ENCODE measurements at places on chromosomes 4 and X.

DNA sequence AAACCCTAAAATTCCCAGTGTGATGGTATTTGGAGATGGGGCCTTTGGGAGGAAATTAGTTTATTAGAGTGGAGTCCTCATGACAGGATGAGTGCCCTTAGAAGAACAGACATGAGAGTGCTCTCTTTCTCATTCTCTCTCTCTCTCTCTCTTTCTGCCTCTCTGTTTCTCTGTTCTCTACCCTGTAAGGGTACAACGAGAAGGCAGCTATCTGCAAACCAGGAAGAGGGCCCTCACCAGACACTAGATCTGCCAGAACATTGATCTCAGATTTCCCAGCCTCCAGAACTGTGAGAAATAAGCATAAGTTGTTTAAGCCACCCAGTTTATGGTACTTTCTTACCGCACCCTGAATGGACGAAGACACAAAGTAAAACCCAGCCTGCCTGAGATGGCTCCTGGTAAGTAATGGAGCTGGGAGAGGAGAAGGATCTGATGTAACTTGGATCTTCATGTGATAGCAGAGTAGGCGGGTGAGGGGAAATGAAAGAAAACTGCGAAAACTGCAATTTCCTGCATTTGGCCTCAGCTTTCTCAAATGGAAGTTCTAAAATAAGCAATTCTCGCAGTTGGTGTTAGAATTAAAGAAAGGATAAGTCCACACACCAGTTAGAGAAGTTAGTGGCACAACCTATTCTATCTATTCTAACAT, 8.7 kb upstream of the CDS1 start:
- DNase-seq: no peak

- DNase-seq: no peak
These were observed 100.2 kb upstream of the MED14 start for GRCh38 chrX:40835526-40835925.

DNA sequence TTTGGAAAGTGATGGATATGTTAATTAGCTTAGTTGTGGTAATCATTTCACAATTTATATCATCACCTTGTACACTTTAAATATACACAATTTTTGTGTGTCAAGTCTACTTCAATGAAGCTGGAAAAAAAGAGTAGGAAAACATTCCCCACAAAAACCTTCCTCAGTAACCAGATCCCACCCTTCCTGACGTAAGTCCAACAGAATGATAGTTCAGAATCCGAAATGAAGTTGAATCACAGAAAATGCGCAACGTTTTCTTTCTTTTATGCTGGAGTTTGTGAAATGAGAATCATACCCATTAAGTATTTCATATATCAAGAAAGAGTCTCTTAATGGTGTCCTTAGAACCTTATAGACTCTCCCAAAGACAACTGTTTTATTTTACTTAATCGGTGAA, 292.9 kb downstream of the USP46 start:
- DNase-seq: no peak

- DNase-seq: no peak
These were observed 10.6 kb downstream of the ADAM29 start for GRCh38 chr4:174928575-174929253.

- no peak for DNase-seq
These were observed 841.6 kb upstream of the FRG1 start for GRCh38 chr4:189098932-189099696.

GRCh38 chrX:40168480-40169011, 70.8 kb upstream of the BCOR start:
- DNase-seq: no peak

GRCh38 chr4:44988011-44988410, 261.7 kb upstream of the GNPDA2 start:
- no peak for DNase-seq

DNA sequence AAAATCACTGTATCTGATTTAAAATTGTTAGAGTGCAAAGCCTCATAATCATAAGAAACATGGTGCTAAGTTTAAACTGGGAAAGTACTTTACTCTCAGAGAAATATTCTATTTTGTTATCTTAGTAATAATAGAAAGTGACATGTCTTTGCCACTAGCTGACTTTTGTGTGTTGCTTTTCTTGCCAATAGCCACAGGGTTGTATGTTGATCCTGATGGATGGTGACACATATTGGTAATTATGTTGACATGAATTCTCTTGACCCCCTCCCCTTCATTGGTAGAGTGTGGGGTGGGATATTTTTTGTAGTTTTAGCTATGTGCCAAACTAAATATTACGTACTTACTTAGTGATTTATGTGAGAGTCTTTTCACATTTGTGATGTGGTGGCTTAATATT, 103.1 kb upstream of the MAP9 start:
- DNase-seq: no peak

DNA sequence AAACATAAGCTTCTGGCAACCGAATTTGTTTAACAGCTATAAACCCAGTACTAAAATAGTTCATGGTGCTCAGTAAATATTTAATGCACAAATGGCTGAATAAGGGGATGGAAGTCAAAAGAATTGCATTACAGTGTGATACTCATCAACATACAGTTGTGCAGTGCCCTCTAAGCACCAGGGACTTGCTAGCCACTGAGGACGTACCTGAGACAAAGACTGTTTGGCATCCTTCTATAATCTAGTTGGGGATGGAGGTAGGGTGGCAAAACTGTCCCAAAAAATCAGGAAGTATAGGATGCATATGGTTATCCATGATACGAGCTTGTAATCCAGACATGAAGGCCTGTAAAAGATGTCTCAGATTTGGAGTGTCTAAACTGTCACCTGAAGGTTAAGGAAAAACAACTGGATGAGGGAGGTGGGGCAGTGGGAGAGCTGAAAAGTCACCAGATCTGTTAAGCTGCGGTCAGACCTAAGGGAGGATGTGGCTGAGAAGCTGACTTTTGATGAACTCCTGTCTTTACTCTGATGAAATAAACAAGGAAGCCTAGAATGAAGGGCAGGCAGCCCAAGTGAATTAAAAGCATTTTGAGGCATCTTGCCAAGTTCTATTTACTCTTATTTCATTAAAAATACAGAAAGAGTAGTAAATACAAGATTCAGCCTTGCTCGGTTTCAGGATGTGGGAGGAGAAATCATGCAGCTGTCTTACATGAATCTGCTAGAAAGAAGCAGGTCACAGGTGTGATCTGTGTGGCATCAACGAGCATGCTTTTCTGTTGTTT, 12.0 kb upstream of the CD38 start:
- DNase-seq: no peak

GRCh38 chrX:77505227-77505626, 58.0 kb downstream of the FGF16 start:
- DNase-seq: no peak

GRCh38 chr4:48175328-48175727, 41.3 kb upstream of the TXK start:
- DNase-seq: no peak

GRCh38 chr4:45554423-45554822, 569.4 kb downstream of the GABRG1 start:
- DNase-seq: no peak

DNA sequence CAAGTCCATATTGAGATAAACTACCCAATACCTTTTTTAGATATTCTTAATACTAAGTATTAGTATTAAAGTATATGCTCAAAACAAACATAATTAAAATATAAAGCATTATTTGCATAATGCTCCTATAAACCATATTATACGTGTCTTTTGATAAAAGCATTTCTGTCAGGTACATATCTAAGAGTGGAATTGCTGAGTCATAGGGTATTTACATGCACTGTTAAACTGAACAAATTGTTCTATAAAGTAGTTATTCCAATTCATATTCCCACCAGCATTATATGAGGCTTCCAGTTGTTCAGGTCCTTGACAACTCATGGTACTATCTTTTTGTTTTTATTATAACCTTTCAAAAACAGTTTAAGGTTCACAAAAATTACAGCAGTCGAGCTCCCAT, 114.2 kb downstream of the FGF16 start:
- DNase-seq: no peak

GRCh38 chrX:39814391-39814790, 283.4 kb downstream of the BCOR start:
- DNase-seq: no peak

DNA sequence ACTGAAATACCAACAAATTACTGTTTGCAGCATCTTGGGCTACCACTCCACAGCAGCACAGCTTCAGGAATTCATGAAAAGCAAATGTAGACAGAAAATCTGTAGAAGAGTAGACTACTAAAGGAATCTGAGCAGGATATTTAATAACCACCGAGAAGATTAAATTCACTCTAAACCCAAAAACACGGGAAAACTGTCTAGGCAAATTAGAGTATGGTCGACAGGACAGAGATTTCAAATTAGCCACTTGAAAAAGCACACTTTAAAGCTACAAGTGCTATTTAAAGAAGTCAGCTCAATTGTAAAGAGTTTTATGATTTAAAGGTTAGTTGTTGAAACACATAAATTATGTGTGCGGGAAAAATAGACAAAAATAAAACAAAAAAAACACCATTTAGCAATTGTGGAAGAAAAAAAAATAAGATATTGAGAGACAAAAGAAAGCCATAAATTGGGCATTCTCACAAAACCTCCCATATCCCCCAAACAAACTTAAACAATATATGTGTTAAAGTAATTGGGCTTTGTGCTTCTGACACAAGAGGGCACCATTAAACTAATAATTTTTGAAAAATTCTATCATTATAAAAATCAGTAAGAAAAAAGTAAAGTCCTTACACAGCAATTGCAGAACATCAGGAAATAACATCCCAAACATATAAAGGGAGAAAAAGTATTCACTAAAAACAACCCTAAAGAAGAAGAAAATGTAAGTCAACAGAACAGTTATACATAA, 880.8 kb downstream of the TECRL start:
- DNase-seq: no peak

- DNase-seq: no peak
These were observed 61.3 kb downstream of the AR start for GRCh38 chrX:67604979-67605703.

GRCh38 chr4:166594326-166594946, 639.9 kb downstream of the SPOCK3 start:
- DNase-seq: no peak

DNA sequence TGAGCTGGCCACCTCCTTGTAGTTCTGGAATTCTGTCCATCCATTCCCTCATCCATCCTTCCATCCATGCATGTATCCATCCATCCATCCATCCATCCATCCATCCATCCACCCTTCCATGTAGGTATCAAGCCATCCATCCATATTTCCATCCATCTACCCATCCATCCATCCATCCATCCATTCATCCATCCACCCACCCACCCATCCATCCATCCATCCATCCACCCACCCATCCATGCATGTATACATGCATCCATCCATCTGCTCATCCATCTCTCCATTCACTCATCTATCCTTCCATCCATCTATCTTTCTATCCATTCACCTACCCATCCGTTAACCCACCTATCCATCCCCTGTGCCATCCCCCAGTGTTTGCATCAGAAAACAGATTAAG, 153.6 kb upstream of the STX18 start:
- no peak for DNase-seq

GRCh38 chr4:83110970-83111750, 3.4 kb downstream of the PLAC8 start:
- no peak for DNase-seq

- DNase-seq: no peak
These were observed 61.3 kb downstream of the ZNF81 start for GRCh38 chrX:47898024-47898423.

GRCh38 chr4:125849869-125850268, 535.1 kb downstream of the FAT4 start:
- DNase-seq: no peak

DNA sequence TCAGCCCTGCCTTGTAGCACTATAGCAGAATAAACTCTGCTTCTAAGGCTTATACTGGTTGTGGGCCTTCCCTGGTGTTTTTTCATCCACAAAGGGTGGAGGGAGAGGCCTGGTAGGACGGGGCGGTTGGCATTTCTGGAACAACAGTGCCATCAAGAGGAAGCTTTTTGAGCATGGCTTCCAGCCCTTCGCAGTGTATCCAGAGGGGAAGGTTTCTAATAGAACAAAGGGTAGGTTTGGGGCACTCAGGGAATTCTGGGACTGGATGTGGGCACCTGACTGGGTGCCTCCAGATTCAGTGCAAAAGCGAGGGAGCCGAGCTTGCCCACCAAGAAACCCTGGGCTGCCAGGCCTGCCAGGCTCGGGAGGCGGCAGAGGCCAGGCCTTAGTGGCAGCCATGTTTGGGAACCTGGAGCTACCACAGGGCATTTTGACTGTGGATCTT, 229.6 kb upstream of the AGTR2 start:
- no peak for DNase-seq

DNA sequence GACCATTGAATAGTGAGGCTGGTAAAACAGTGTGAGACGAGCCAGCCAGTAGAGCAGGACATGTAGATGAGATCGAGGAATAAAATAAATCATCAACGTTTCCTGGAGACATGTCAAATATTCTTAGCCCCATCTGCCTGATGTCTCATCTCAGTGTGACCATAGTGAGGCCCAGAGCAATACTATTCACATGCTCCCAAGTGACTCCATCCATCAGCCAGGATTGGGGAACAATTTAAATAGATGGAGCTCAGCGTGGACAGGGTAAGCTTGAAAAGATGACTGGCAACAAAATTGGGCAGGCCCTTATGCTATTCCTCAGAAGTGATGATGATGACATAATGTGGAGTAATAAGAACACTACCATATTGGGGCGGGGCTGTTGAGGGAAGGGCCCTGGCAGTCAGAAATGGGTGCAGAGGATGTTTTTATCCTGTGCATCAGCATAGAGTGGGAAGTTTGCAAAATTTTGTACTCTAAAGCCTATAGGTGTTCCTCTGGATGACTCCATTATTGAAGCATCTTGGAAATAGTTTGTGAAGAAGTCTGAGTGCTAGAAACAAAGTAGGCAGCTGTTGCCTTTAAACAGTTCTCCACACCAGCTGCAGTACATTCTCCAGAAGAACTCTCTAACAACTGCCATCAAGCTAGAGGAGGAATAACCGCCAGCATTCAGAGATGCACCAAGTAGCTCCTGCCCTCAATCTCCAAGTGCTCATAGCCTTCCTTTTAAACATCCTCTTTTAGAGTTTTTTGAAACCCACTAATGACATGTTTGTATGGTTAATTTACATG, 333.0 kb downstream of the DCHS2 start:
- no peak for DNase-seq

- no peak for DNase-seq
These were observed 155.3 kb downstream of the SPCS3 start for GRCh38 chr4:176475067-176475466.

DNA sequence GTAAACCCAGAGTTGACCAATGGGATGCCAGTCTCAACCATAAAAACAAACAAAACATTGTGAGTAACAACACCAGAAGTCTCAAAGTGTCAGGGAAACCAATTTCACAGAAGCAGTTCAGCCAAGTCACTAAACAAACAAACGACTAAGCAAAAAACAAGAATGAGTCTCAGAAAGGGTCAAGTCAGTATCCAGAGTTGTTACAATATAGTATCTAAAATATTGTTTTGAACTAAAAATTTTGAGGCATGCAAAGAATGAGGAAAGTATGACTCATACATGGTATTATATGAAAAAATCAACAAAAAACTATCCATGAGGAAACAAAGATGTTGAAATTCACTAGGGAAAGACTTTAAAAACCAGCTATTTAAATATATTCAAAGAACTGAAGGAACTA, 70.6 kb downstream of the AR start:
- no peak for DNase-seq

DNA sequence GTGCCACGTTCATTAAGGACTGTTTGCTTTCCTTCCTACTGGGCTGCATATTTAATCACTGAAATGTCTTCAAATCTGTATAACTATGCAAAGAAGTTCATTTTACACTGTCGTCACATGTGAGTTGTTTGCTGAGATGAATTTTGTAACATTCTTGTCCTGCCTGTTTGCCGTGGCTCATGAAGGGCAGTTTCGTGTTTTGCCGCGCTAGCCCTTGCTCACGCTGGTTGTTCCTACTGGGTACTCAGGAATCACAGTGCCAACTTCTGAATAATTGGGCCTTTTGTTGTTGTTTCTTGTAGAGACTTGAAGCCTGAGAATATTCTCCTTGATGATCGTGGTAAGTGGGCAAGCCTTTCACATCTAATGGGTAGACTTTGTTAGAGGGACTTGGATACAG, 52.2 kb downstream of the HTT-AS start:
- no peak for DNase-seq

Measured in GM18507 (cell line).